ENCODE measurements at places on chromosomes 2 and 18.
A peak's percentile ranks its signal among the peaks of the same experiment; 100 is the strongest.

- DNase-seq, result peak; percentile 29
These were observed 794 bp upstream of the CHCHD5 start for GRCh38 chr2:112583497-112584133.

DNA sequence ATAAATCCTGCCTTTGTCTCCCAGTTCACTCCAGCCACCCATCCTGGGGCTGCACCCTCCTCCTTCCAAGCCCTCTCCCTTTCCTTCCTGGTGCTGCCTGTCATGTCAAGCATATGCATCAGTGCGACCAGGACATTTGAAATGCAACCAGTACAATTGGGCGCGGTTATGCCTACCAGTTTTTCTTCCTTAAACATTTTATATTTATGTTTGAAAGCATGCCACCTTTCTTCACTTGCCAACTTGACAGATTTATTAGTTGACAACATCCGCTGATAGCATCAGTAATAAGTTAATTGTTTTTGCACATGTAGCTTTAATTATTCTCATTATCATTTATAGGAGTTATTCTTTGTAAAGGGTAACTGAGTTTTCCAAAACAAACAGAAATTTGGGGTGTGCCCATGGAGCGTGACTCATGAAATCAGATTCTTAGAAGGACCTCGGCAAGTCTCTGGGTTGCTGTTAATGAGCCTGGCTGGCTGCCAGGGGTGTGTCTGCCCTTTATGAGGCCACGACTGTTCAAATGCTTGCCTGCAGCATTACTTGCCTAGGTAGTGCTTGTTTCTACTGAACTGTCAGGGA, 32.8 kb upstream of the IL1B start:
- peak; percentile 4 for DNase-seq

- DNase-seq, result peak; percentile 14
These were observed 126.8 kb downstream of the ACOXL start for GRCh38 chr2:110858993-110859701.

GRCh38 chr2:649426-650342, 27.5 kb downstream of the TMEM18 start:
- DNase-seq, result no peak

GRCh38 chr2:196486146-196486545, 153.4 kb upstream of the CCDC150 start:
- no peak for DNase-seq

DNA sequence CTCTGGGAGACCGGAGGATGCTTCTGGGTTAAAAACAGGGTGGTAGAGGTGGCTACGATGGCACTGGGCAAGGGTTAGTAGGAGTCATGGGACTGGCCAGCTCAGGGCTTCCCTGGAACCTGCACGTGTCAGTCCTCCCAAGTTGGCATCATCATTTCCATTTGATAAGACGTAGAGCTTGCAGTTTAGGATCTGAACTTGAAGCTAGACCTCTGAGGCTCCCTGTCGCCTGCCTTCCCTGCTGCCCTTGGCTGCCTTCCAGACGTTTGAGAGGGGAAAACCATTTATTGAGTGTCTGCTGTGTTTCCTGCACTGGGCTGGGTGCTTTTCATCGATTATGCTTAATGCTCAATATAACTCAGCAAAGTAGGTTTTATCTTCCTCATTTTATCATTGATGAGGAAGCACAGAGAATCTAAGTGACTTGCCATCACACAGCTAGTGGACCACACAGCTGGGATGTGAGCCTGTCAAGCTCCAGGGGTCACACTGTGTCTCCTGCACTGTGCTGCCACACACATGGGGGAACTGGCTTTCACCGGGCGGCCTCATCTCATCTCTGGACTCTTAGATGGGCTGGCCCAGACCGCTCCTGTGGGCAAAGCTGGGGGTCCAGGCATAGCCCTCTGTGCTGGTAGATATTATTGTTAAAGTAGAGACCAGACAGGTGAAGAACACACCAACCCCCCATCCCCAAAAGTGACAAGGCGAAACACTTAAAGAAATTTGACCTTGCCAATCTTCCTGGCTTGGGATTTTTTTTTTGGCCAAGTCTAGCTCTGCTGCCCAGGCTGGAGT, 7.8 kb downstream of the NT5DC4 start:
- DNase-seq, result peak; percentile 7

GRCh38 chr2:180231015-180231414, 223.9 kb upstream of the CWC22 start:
- no peak for DNase-seq

DNA sequence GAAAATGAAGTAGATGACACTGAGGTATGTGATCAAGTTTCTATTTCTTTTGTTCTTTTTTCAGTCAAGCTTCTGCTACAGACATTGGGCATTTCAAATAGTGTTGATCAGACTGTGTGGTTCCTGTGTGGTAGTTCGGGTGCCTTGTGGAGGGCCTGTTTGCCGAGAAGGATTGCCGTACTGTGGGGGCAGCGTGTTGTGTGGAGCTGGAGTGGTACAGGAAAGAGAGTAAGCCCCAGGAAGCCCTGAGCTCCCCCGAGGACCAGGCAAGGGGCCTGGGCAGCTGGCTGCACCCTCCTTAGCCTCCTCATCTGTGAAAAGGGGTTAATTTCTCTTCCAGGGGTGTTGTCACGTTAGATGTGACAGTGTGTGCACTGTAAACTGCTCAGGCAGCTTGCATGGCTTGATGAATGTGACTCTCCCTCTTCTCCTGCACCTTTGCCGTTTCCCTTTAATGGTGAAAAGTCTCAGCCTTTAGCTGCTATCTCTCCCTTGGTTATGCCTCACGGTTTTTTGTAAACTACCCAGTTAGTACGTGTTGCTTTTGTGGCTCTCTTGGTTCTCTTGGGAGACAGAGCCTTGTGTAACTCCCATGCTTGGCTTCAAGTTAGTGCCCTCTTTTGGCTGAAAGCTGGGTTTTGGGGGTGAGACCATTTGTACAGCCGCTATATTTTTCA, 19.5 kb downstream of the C2orf74 start:
- DNase-seq, result no peak

GRCh38 chr2:119219873-119220272, 3.8 kb upstream of the STEAP3 start:
- DNase-seq, result no peak

GRCh38 chr2:46315103-46315890, 18.1 kb downstream of the EPAS1 start:
- no peak for DNase-seq

DNA sequence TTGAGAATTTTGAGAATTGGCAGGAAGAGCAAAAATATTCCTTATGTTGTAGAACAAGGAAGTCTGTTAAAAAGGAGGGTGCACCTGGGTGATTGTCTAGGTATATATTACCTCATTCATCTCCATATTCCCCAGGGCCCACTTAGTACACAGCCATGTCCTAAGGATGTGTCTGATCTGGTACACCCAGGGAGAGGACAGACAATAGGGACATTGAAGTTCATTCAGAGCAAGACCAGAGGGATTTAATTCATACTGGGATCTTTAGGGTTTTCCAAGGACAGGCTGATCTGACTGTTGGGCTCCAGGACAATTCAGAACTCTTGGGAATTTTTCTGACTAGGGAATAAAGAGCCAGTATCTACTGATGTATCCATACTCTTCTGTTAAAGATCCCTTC, 112.1 kb downstream of the PHLPP1 start:
- DNase-seq, result no peak

DNA sequence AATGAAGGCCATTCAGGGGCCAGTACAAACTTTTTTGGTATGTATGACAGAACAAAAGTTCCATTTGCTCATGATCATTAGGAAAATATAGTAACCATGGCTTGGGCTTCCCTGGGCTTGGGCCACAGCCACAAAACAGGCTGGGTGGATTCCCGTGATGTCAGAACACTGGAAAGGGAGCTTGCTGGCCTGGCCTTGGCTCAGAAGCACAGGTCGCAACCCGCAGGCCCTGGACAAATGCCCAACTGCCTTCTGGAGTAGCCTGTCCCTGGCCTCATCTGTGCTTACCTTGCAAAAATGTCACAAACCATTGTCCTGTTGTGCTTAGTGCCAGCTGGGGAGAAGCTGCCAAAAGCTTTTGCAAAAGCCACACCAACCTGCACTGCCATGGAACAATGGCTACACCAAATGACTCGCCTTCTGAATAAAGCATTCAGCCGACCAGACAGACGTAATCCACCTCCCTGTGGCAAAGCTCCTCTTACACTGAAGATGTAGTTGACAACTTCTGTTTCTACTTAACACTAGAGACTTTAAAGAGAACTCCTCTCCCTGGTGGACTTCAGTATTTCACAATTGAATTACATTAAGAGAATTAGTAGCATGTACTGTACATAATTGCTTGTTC, 125.5 kb downstream of the ANKRD44 start:
- DNase-seq, result no peak

GRCh38 chr2:122203523-122203922, 448.1 kb downstream of the TSN start:
- peak; percentile 42 for DNase-seq

DNA sequence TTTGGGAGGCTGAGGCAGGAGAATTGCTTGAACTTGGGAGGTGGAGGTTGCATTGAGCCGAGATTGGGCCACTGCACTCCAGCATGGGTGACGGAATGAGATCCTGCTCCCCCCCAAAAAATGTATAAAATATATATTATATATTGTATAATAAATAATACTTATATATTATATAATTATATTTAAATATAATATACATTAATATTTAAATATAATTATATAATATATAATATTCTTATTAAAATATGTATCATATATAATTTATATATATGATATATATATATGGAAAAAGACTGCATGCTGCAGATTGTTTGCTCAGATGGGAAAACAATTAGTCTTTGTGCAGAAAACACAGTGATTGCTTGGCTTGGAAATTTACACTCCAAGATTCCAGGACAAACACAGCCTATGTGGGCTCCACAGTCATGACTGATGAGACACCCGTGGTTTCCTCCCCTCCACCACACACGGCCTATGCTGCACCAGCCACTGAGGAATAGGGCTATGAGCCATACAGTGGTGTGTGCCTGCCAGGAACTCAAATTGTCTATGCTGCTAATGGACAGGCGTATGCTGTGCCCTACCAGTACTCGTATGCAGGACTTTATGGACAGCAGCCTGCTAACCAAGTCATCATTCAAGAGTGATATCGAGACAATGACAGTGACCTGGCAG, 30.0 kb downstream of the PMAIP1 start:
- DNase-seq, result no peak

- DNase-seq, result no peak
These were observed 1774.8 kb upstream of the CELF4 start for GRCh38 chr18:39340418-39340817.

- DNase-seq, result no peak
These were observed 17.6 kb downstream of the CDC42EP3 start for GRCh38 chr2:37653805-37654378.

DNA sequence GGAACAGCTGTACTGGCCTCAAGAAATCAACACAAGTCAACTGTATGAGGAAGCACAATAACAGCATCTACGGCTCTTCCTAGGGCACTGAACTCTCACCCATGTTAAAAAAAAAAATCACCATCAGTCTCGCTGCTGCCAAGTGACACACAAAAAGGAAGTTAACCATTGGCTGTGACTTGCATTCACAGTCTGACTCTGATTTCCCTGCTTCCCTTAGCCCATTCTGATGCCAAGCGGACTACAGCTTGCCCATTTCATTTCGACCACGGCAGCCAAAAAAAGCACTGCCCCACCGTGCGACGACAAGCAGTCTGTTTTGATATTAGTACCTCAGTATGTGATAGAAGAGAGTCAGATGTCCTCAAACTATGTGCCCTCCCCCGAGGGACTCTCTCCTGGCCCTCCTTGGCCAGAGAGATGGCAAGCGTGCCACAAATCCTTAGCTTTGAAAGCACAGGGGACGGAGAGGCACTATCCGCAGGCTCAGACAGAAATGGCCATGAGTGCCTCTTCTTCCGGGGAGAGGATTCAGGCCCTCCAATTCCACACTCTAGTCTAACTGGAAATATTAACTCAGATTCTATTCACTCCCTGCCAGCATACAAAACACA, 250.0 kb downstream of the TCF4 start:
- DNase-seq, result peak; percentile 93

DNA sequence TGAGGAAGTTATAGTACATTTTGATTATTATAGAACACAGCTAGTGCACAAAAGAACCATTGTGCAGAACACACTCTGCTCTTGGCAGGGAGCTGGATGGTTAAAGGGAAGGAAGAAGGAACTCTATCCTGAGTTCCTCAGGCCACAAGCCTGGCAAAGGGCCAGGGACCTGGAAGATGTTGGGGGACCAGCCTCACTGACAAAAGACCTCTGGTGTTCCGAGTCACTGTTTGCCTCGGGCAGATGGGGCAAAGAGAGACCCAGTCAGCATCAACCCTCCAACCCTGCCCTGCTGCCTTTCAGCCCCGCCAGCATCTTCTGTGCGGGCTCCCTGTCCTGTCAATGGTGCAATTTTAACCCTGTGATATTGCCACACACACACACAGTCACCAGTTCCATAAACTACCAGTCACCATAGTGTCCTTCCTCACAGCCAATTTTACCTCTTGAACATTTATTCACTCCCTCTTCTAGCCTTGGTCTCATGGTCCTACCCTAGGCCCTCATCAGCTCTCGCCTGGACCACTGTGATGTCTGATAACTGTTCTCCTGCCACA, 21.9 kb downstream of the NEMP2 start:
- no peak for DNase-seq

DNA sequence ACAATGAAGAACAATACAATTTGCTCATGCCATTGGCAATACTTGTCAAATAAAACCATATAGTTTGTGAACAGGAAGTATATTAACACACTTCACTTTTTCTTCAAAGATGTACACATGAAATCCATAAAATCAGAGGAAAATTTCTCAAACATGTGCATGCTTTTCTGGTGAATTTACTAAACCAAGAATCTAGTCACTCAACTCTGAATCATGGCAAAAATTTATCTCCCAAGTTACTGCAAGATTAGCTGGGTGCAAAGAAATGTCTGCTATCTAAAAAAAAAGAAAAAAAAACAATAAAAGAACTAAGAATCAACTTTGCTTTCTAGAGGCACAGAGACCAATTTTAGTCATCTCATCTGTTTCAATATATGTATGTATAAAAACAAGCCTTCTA, 419.2 kb downstream of the NR4A2 start:
- no peak for DNase-seq

DNA sequence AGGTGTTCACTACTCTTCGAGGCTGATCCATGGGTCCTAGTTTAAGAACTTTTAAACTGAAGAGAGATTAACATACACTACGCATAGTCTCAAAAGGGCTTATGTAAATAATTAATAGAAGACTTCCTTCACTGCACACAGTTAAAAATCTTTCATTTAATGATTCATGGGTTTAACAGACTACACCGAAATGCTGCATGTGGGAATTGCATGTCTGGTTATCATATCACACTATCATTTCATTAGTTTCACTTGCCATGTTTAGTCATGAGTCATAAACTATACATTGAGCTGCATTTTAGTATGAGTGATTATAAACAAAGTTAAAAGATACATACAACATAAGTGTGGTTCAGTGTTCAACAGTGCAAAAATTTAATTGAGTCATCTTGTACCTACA, 31.2 kb downstream of the GLS start:
- no peak for DNase-seq
